ENCODE measurements at places on chromosomes 5 and 9.

GRCh38 chr5:174796711-174797192, 72.4 kb downstream of the MSX2 start:
- no peak for DNase-seq

- DNase-seq = no peak
These were observed 23.3 kb upstream of the ABLIM3 start for GRCh38 chr5:149117970-149118369.

DNA sequence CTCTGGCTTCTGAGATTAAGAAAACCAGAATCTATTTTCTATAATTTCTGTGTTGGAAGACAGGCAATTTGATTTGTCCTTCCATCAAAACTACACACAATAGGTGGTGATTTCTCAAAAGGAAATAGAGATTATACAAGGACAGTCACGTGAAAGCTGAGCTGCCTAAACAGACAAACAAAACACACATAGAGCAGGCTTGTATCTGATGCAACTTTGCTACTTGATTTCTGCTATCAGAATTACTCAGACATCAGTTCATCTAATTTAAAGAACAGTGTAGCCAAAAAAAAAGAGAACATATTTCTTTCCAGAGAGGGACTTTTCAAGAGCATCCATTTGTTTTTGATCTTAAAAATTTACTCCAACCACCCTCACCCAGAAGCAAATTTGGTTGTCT, 2128.3 kb upstream of the C9orf72 start:
- DNase-seq = no peak

DNA sequence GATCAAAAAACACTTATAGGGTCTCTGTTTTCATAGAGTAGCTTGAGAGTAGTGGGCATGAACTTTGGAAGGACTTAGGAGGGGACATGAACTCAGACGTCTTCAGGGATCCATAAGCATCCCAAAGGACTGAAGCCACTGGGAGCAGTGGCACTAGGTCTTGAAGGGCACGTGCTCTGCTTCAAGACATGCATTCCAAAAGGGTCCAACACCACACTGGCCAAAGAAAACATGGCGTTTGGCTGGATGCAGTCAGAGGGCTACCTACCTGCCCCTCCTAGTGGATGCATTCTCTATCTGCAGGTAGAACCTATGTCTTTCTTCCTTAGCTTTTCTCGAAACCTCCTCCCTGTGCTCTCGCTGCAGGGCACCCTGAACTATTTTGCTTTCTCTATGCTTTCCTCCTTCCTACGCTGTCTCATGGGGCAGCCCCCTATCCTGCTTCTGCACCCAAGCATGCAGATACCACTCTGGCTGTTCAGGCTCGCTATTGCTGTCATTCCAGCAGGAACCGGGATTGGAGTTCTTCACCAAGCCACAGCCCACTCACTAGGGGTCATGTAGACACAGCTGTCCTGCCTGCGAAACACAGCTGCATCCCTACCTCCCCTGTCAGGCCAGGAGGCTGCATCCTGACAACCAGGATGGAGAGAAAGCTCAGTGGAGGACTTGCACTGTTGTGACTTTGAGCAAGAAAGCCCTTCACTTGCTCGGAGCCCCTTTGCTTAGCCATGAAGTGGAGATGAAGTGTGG, 11.9 kb downstream of the FAM240B start:
- no peak for DNase-seq

GRCh38 chr9:16811987-16812685, 58.3 kb downstream of the BNC2 start:
- DNase-seq = no peak

- no peak for DNase-seq
These were observed 23.1 kb upstream of the TARS1 start for GRCh38 chr5:33417632-33418031.
